Activated CD8-positive, alpha-beta memory T cell treated with anti-CD3 and anti-CD28 coated beads, Interleukin-2, amount 10 ng/mL, durations not matched to agents 7 days and 5 days (primary cell): ENCODE measurements at places on chromosomes 13 and 19. TPM values are rescaled to one million over a fixed set of nuclear protein-coding genes. Genes with fewer than 3 reads are reported as not detected.

Gene ELSPBP1
- not detected for total RNA-seq

GRCh38 chr13:68574053-68574452 is 1343.9 kb upstream of the PCDH9 start:
- H3K27ac ChIP-seq, result no peak overlapping the region
- H3K27me3 ChIP-seq, result no peaks in the 10 kb centered on the region
- H3K36me3 ChIP-seq, result no peaks in the 10 kb centered on the region
- no peaks in the 10 kb centered on the region for H3K4me1 ChIP-seq
- no peak for DNase-seq
- H3K4me3 ChIP-seq, result no peak overlapping the region

GRCh38 chr19:9849791-9850190 is 14.7 kb downstream of the PIN1 start:
- peaks cover 11% of the 10 kb centered on the region for H3K4me1 ChIP-seq
- peaks cover 12% of the 10 kb centered on the region for H3K36me3 ChIP-seq
- H3K27ac ChIP-seq, result no peak overlapping the region
- no peak for DNase-seq
- no peak overlapping the region for H3K4me3 ChIP-seq
- no peaks in the 10 kb centered on the region for H3K27me3 ChIP-seq

GRCh38 chr13:48151363-48152161 is 56.7 kb upstream of the MED4 start:
- DNase-seq, result no peak
- H3K27me3 ChIP-seq, result no peaks in the 10 kb centered on the region
- peaks cover 2% of the 10 kb centered on the region for H3K36me3 ChIP-seq
- peaks cover 59% of the 10 kb centered on the region for H3K4me1 ChIP-seq

- no peaks in the 10 kb centered on the region for H3K4me1 ChIP-seq
- no peak for DNase-seq
- H3K27ac ChIP-seq, result no peak overlapping the region
- no peak overlapping the region for H3K4me3 ChIP-seq
- H3K36me3 ChIP-seq, result no peaks in the 10 kb centered on the region
Measured at GRCh38 chr13:28553971-28554370, 59.0 kb upstream of the FLT1 start.

- H3K4me1 ChIP-seq, result peaks cover 29% of the 10 kb centered on the region
- peak overlapping the region; percentile 92 for H3K4me3 ChIP-seq
- DNase-seq, result no peak
- H3K36me3 ChIP-seq, result peaks cover 9% of the 10 kb centered on the region
- H3K27ac ChIP-seq, result peak overlapping the region; percentile 86
Measured at GRCh38 chr19:1206150-1206863, 729 bp downstream of the STK11 start.

Gene FFAR2
- total RNA-seq, result not detected

DNA sequence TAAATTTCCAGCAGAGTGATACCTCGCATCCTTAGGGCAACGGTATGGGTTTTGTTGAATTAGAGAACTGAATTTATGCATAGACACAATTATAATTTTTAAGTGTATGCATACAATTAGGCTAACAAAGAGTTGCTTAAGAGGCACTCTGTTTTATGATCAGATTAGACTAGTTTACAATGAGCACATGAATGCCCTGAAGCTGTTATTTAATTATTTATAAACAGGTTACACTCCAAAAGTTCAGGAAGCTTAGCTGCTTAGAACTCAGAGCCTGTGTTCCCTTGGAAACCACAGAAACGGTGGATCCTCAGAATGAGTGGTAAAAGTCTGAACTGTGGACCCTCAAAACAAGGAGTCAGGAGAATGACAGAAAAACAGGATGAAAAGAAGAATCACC is 72.5 kb upstream of the FBXL3 start:
- H3K4me3 ChIP-seq, result no peak overlapping the region
- DNase-seq, result no peak
- no peaks in the 10 kb centered on the region for H3K4me1 ChIP-seq
- no peak overlapping the region for H3K27ac ChIP-seq
- H3K27me3 ChIP-seq, result no peaks in the 10 kb centered on the region

DNA sequence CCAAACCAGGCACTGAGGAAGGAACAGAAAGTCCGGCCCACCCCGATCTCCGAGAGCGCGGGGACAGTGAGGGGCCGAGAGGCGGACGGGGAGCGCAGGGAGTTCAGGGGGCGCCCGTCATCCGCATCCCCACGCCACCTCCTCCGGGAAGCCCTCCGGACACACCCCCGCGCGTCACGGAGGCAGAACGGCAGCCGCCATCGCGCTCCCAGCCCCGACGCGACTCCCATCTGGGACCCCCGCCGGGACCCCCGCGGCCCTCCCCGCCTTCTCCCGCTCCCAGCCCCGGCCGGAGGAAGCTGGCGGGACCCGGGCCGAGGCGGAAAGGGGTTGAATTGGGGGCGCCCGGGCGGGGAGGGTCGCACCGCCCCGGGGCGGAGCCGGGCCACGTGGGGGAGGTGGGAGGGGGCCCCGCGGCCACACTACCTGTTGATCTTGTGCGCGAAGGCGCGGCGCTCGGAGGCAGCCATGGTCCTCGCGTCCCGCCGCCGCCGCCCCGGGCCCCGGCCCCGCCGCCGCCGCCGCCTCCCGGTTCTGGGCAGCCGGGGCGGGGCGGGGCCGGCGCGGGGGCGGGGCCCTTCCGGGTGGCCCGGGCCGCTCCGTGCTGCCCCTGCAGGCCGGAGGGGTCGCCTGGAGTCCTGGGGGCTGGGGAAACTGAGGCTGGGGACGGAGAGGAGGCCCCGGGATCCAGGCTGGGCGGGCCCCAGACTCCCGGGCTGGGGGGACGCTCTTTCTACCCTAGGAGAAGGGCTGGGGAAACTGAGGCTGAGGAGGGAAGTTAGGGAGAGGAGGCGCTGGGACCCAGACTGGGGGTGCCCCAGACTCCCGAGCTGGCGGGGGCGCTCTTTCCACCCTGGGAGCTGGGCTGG is at the start of gene DOCK6:
Gene DOCK6, minus strand, starts transcription at position 554 of the 869 bp plus-strand sequence. Its CDS starts 84 bp downstream, at position 470.
- DNase-seq, result no peak
- peak within 1 kb of the TSS; percentile 42 for H3K4me3 ChIP-seq
- no peaks in the 10 kb centered on the region for H3K36me3 ChIP-seq
- H3K27ac ChIP-seq, result no peak within 1 kb of the TSS
- H3K27me3 ChIP-seq, result peaks cover 56% of the 10 kb centered on the region

DNA sequence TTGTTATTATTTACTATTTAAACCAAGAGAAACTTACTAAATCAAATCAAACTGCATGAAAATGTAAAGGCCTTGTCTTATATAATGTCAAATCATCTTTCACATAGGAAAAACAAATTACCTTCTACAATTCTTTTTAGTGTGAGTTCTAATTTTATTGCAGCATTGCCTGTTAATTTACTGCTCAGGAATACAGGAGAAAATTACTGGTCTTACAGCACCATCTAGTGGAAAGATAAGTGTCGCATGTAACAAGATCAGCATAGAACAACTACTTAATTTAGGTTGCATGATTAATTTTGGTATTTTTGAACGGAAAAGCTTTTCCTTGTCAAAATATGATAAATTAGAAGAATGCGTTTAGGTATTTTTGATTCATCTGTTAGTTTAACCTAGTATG is 502.7 kb downstream of the UQCRFS1 start:
- H3K36me3 ChIP-seq, result no peaks in the 10 kb centered on the region
- no peak for DNase-seq
- H3K4me1 ChIP-seq, result no peaks in the 10 kb centered on the region
- H3K4me3 ChIP-seq, result no peak overlapping the region

Gene SLC10A2
- not detected for total RNA-seq

GRCh38 chr19:31149441-31149941 is 199.7 kb downstream of the TSHZ3 start:
- no peaks in the 10 kb centered on the region for H3K36me3 ChIP-seq
- no peak overlapping the region for H3K27ac ChIP-seq
- no peak for DNase-seq
- no peak overlapping the region for H3K4me3 ChIP-seq
- no peaks in the 10 kb centered on the region for H3K4me1 ChIP-seq

Gene RNF225
- total RNA-seq, result 0.61 TPM

Gene ADM5
- 2.7 TPM for total RNA-seq

GRCh38 chr13:72400856-72401255 is 326.6 kb downstream of the MZT1 start:
- H3K36me3 ChIP-seq, result no peaks in the 10 kb centered on the region
- DNase-seq, result no peak

Gene HCST
- 184 TPM for total RNA-seq

DNA sequence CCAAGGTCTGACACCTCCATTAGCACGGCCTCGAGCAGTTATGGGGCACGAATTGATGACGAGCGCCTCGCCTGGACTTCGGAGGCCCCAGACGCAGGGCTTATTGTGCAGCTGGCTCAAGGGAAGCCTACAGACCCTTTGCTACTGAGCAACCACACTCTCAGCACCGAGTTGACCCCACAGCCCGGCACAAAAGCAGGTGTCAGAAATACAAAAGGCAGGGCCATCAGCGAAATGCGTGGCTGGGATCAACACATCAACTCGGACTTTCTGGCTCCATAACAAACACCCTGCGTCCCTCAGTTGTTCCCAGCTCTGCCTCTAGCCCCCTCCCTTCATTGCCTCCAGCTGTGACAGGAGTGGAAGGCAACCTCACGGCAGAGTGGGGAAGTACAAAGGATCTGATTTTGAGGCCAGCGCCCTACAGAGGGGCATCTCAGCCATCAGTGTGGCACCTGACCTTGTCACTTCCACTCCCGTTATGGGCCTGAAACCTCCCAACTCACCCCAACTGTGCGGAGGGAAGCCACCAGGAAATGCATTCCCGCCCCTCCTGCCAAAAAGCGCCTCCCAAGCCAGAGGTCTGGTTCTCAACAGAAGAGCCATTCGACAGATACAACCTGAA is 18.0 kb downstream of the PEPD start:
- H3K4me1 ChIP-seq, result peaks cover 9% of the 10 kb centered on the region
- DNase-seq, result no peak
- H3K36me3 ChIP-seq, result no peaks in the 10 kb centered on the region
- H3K27ac ChIP-seq, result no peak overlapping the region
- no peaks in the 10 kb centered on the region for H3K27me3 ChIP-seq

Gene KANK3
- 3.7 TPM for total RNA-seq

- H3K36me3 ChIP-seq, result peaks cover 2% of the 10 kb centered on the region
- no peak overlapping the region for H3K27ac ChIP-seq
- H3K4me3 ChIP-seq, result no peak overlapping the region
- H3K27me3 ChIP-seq, result no peaks in the 10 kb centered on the region
Measured at GRCh38 chr19:30046522-30046921, 104.5 kb downstream of the URI1 start.

DNA sequence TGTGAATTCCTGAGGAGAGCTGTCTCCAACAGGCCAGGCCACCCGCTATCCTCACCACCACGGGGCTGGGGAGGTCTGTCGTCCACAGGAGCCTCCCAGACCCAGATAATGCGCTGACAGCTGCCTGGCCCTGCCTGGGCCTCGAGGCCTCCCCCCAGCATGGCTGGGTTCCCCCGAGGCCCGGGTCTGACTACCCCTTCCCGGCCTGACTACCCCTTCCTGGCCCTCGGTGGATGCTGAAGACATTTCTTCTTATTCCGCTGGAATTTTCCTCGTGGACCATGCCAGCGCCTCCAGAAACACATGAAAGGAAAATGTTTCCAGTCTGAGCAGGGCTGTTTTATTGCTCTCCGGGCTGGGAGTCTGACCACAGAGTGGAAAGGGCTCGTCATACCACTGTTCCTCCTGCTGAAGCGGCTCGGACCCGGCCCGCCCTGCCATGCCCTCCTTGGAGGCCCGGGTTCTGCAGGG is 16.8 kb upstream of the COMP start:
- no peaks in the 10 kb centered on the region for H3K36me3 ChIP-seq
- peaks cover 13% of the 10 kb centered on the region for H3K27me3 ChIP-seq
- no peak overlapping the region for H3K27ac ChIP-seq
- DNase-seq, result no peak

Gene NLRP7
- total RNA-seq, result not detected

DNA sequence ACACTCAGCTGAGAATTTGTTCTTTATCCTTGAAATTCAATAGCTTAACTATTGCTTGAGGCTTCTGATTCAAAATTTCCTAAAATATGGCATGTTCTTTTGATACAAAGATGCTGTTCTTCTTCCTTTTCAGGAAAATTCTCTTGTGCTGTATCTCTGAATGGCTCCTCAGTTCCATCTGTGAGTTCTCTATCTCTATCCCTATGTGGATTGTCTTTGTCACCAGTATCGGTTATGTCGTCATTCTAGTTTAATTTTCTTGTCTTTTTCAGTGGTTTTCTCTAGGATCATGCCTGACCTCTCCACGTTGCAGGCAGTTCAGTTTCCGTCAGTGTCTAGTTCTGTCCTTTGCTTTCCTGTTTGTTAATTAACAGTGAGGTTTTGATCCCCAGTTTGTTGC is 104.6 kb upstream of the GJB6 start:
- peaks cover 3% of the 10 kb centered on the region for H3K27me3 ChIP-seq
- H3K27ac ChIP-seq, result no peak overlapping the region
- H3K4me1 ChIP-seq, result peaks cover 1% of the 10 kb centered on the region
- H3K4me3 ChIP-seq, result no peak overlapping the region
- no peak for DNase-seq

GRCh38 chr19:17385878-17386611 is 8.0 kb downstream of the CCDC194 start:
- no peak overlapping the region for H3K4me3 ChIP-seq
- no peak overlapping the region for H3K27ac ChIP-seq
- DNase-seq, result peak; percentile 72

- no peaks in the 10 kb centered on the region for H3K36me3 ChIP-seq
- no peaks in the 10 kb centered on the region for H3K27me3 ChIP-seq
- H3K27ac ChIP-seq, result no peak overlapping the region
- H3K4me1 ChIP-seq, result no peaks in the 10 kb centered on the region
Measured at GRCh38 chr13:67128136-67128535, 102.0 kb downstream of the PCDH9 start.

Gene RFPL4AL1
- not detected for total RNA-seq

GRCh38 chr19:47444388-47444821 is 25.1 kb upstream of the MEIS3 start:
- peaks cover 40% of the 10 kb centered on the region for H3K4me1 ChIP-seq
- no peak overlapping the region for H3K27ac ChIP-seq
- DNase-seq, result no peak

Gene CPAMD8
- total RNA-seq, result 0.21 TPM

Gene SPINT2
- 15.6 TPM for total RNA-seq

Gene FBN3
- total RNA-seq, result 0.06 TPM

DNA sequence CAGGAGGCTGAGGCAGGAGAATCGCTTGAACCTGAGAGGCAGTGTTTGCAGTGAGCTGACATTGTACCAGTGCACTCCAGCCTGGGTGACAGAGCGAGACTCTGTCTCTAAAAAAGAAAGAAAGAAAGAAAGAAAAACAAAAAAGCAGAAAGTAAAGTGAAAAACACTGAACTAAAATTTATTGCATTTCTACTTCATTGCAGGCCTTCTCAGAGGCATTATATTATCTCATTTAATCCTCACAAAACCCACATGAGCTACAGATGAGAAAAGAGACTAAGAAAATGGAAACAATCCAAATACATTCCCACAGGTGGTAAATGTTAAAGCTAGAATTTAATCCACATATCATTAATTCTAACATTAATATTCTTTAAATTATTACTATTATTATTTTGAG is 147.2 kb upstream of the FREM2 start:
- no peak for DNase-seq
- H3K27ac ChIP-seq, result no peak overlapping the region
- no peaks in the 10 kb centered on the region for H3K4me1 ChIP-seq
- H3K27me3 ChIP-seq, result no peaks in the 10 kb centered on the region

GRCh38 chr13:80242728-80243427 is 98.0 kb downstream of the SPRY2 start:
- no peak for DNase-seq
- H3K4me3 ChIP-seq, result no peak overlapping the region
- no peaks in the 10 kb centered on the region for H3K36me3 ChIP-seq
- H3K27me3 ChIP-seq, result no peaks in the 10 kb centered on the region
- no peaks in the 10 kb centered on the region for H3K4me1 ChIP-seq

GRCh38 chr19:58572026-58572817 is 913 bp downstream of the MZF1 start:
- H3K36me3 ChIP-seq, result peaks cover 7% of the 10 kb centered on the region
- peaks cover 35% of the 10 kb centered on the region for H3K4me1 ChIP-seq
- no peaks in the 10 kb centered on the region for H3K27me3 ChIP-seq
- H3K27ac ChIP-seq, result peak overlapping the region; percentile 98
